Activated CD4-positive, alpha-beta T cell treated with anti-CD3 and anti-CD28 coated beads, Interleukin-10, Interleukin-2, amounts not matched to agents 100 ng/mL and 50 ng/mL, durations not matched to agents 16 hours and 8 hours (primary cell): ENCODE measurements at places on chromosomes 2 and 18.

GRCh38 chr2:4502230-4502843 is 799.0 kb downstream of the DCDC2C start:
- no peak for DNase-seq

- DNase-seq, result no peak
These were observed 29.0 kb downstream of the PSME4 start for GRCh38 chr2:53941749-53942148.

DNA sequence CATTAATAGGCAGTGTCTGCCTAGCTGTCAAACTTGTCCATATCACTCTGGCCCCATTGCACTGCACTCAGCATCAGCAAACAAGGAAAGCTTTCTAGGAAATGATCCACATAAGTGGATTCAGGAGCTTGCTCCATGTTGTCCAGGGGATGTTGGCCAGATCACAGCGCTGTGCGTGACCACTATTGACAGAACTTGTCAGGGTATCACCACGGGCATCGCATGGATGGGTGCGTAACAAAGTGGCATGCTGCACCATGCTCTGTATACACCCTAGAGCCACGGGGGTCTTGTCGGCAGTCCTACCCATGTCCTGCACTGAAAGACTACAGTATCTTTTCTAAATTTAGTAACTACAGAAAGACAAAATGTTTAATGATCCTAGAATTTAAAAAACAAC is 15.6 kb downstream of the SATB2 start:
- DNase-seq, result no peak

DNA sequence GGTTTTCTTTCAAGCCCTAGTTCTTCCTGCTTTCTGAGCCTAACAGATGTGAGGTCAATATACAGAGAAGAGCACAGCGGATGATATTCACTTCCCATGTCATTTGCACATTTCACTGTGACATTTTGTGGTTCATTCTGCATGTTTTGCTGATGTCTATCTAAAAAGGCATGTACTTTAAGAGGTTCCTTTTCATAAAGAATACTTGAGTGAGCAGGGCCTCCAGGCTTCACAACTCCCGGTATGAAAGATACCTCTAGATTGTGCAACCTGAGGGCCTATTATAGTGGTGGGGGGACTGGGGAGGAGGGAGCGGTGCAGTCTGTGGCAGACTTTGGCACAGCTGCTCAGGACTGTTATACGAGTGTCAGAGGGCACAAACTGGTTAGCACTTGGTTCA is 54.6 kb downstream of the CPO start:
- no peak for DNase-seq

- no peak for DNase-seq
These were observed 152.7 kb upstream of the PTPRM start for GRCh38 chr18:7414459-7414858.

DNA sequence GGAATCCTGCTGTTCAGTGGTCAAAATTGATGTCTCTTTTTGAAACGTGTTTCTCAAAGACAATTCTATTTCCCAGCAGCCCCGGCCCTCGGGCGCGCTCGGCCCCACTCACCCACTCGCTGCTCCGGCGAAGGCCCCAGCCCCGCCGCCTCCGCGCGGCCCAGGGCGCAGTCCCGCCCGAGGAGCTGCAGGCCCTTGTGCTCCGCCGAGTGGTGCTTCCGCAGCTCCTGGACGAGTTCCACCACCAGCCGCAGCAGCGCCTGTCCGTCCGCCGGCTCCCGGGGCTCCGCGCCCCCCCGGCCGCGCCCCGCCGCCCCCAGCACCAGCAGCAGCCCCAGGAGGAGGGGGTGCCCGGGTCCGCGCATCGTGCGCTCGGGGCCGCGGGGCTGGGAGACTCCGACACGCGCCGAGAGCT is 413 bp downstream of the ALKAL2 start:
- DNase-seq, result no peak

DNA sequence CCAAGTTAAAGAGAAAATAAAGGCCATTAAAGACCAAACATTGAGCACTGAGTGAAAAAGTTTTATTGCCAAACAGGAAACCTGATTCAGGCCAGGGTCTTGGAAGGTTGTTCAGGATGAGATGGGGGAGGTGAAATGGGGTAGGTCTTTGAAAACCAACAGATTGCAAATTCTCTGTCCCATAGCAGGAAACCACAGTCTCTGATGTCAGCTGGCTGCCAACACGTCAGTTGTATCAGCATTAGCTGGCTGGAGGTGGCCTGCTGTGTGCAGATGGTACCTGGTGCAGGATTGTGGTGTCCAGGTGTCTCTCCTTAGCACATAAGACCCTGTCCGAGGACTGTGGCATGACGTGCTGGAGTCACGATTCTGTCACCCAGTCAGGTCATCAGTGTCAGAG is 106.3 kb downstream of the MSH2 start:
- DNase-seq, result peak; percentile 24

DNA sequence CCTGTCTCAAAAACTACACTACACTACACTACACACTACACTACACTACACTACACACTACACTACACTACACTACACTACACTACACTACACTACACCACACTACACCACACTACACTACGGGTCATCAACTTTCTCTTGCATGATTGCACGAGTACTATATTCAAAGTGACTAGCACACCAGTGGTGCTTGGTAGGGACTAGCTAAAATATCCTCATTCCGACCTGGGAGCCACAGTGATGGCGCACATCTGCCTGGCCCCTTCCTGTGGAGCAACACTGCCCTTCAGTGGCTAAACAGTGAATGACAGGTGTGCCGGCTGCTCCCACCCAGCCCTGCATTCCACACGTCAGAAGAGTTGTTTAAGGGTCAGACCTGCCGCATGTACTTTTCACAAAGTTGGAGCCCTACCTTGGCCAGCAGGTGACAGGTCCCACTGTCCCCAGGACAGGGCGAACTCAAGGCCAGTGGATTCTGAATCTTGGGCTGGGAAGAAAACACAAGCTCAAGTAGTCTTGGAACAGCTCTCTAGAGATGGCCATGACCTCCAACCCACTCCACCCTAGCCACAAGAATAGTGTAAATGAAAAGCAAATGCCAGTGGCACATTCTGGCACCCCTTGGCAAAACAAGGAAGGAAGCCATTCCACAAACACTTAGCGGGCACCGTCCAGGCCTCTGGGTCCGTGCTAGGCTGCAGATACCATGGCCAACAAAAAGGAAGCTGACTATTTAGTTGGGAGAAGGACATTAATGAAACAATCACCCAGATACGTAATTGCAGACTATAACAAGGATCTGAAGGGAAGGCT is 79.7 kb upstream of the MSH2 start:
- peak; percentile 72 for DNase-seq

DNA sequence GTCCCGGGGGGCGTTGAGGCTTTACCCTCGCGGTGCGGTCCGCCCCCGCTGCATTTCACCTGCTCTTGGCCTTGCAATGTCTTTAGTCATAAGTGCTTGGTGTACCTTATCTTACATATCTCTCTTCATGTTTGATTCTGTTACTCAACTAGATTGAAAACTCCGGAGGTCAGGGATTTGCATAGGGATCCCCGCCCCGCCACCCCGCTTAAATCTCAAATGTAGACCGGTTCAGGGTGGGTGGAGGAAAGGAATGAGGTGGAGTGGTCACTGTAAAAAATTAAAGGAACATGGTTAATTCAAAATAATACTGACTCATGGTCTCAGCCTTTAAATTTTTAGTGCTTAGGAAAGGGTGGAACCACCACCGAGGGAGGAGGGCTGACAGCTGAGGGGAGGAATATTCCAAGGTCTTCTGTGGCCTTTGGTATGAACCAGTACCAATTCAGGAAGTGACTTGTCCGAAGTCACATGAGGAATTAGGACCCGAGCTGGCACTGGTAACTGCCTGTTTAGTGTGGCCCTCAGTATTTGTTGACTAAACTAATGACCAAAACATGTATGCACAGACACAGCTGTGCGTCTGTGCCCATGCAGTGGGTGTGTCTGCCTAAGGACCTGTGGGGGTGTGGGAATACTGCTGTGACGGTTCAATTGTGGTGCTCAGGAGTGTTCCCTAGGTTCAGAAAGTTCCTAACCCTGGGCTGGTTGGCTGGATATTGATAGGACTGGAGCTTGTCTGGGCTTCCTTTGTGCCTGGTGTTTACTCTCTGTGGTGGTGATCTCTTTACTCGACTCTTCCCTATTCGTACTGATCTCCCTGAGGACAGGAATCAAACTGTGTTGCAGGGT is 1.0 kb downstream of the PLEKHB2 start:
- peak; percentile 30 for DNase-seq

- DNase-seq, result no peak
These were observed 37.2 kb downstream of the AGPS start for GRCh38 chr2:177429688-177430325.

- DNase-seq, result no peak
These were observed 49.0 kb downstream of the ACTR2 start for GRCh38 chr2:65276609-65277008.

- DNase-seq, result no peak
These were observed 151.4 kb downstream of the HNMT start for GRCh38 chr2:138115666-138116065.

GRCh38 chr2:173033084-173033483 is 42.6 kb upstream of the MAP3K20 start:
- no peak for DNase-seq

GRCh38 chr18:2994603-2995432 is 18.1 kb downstream of the LPIN2 start:
- peak; percentile 79 for DNase-seq

GRCh38 chr2:81901017-81901416 is 1596.5 kb upstream of the LRRTM1 start:
- no peak for DNase-seq

DNA sequence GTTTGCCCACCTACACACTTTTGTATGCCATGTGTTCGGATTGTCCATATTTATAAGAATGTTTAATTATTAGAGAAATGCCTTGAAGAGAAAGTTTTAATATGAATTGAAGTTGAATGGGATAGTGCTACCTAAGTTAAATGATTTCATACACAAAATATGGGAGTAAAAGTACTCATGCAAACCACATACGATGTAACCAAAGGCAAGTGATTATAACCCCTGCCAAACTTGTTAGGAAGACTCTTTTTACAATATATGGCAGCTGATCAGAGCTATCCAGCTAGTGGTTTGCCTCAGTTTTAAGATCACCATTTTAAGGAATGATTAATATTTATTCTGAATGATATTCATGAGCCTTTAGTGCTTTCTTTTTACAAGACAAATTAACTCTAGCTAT is 106.7 kb downstream of the MYO1B start:
- DNase-seq, result no peak

DNA sequence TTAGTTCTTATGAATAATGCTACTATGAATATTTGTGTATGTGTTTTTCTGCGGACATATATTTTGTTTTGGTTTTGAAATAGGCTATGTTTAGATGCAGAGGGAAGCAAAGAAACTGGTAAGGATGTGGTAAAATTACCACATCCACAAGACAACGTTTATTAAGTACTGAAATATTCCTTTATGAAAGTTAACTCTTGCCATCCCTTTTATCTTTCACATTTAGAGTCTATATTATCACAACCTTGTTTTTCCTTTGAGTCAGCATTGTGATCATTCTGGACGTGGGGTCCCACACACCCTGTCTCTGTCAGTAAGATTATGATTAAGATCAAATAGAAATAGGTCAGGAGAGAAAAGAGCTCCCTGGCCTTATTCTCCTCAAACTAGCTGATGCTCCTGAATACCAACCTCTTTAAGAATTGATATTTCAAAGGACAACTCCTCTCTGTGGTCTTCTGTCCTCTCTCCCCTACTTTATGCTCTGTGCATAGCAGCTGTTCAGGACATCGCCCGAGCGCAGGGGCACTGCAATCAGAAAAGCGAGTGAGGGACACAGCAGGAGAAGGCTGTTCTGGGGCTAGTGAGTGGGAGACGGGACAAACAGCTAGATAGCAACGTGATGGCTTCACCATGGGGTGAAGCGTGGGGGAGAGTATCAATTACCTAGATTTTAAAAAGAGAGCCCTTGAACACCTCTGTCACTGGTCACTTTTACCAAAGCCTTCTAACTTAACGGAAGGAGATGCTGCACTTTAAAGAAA is 12.2 kb downstream of the METAP1D start:
- DNase-seq, result peak; percentile 55

- DNase-seq, result no peak
These were observed 15.6 kb downstream of the ILKAP start for GRCh38 chr2:238187618-238188548.

- DNase-seq, result no peak
These were observed 103.6 kb upstream of the TGFA start for GRCh38 chr2:70657246-70657645.

- DNase-seq, result peak; percentile 76
These were observed 633 bp downstream of the NABP1 start for GRCh38 chr2:191678437-191679100.

DNA sequence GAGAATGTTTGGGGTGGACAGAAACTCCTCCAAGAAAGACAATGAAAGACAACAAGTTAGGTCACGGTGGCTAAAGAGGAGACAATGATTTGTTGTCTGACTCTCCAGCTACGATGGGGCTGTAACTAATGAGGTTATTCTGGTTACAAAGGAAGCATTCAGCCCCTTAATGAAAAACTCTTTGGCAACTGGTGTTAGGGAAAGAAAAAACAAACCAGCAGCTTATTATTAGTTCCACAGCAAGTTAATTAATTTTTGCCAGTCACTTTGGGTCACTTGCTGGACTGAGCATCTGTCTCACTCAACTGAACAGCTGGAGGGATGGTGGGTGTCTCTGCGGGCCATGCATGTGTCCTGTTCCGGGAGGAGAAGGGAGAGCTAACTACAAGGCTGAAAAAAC is 263.7 kb downstream of the ALK start:
- DNase-seq, result no peak

DNA sequence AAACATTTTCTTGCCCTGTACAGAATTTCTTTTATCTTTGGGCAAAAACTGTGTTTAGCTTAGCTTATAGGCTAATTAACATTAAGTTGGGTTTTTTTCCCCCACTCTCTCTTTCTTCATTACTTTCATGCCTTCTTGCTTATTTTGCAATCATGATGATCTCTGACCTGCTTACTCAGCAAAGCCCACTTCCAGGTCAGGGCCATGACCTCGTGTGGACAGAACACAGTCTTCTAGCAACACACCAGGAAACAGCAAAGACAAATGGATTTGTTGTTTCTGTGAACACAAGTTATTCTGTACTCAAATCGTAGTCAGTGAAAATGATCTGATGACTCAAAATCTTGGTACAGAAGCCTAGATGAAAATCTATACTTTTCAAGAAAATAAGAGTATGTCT is 60.7 kb downstream of the SPATS2L start:
- no peak for DNase-seq

- DNase-seq, result no peak
These were observed 447.3 kb downstream of the TMX3 start for GRCh38 chr18:68267583-68267982.

GRCh38 chr2:196372811-196373664 is 201.7 kb upstream of the STK17B start:
- DNase-seq, result no peak

- no peak for DNase-seq
These were observed 294.7 kb upstream of the EPAS1 start for GRCh38 chr2:46002507-46002883.

- DNase-seq, result no peak
These were observed 5.2 kb upstream of the TPO start for GRCh38 chr2:1407950-1408675.

- DNase-seq, result no peak
These were observed 30.8 kb upstream of the GALM start for GRCh38 chr2:38635139-38635538.

GRCh38 chr2:118523761-118524160 is 323.7 kb downstream of the EN1 start:
- no peak for DNase-seq
